ENCODE measurements at places on chromosomes 5 and 9.

- no peak for DNase-seq
Observed at GRCh38 chr5:32960340-32961058, 249.4 kb downstream of the NPR3 start.

DNA sequence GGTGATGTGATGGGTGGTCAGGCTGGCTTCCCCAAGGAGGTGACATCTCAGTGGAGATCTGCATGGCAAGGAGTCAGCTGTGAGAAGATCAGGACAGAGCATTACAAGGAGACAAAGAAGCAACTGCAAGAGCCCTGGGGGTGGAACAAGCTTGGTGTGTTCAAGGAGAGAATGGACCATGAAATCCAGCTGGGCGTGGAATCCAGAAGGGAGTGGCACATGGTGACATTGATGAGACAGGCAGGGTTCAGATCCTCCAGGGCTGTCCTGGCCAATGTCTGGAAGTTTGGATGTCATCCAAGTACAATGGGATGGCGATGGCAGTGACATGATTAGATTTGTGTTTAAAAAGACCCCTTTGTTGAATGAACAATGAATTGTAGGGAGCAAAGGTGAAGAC lies 175.6 kb downstream of the MACROH2A1 start:
- no peak for DNase-seq

DNA sequence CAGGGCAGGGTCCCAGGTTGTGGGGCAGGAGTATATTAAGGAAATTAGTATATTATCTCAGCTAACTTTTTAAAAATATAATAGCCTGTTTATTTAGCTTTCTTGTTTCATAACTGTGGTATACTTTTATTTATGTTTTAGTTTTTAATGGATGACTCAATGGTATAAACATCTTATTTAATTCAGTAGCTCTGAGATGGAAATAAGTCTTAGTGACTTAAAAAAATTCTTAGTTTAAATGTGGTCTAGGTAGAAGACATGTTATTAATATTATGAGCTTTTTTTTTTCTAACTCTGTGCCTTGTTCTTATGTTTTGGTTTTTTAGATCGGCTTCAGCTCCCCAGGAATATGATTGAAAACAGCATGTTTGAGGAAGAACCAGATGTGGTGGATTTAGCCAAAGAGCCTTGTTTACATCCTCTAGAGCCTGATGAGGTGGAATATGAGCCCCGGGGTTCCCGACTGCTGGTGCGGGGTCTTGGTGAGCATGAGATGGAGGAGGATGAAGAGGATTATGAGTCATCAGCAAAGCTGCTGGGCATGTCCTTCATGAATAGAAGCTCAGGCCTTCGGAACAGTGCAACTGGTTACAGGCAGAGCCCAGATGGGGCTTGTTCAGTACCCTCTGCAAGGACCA lies 43.1 kb downstream of the LNPEP start:
- DNase-seq: no peak

GRCh38 chr5:180370861-180371641 lies 17.9 kb upstream of the GFPT2 start:
- no peak for DNase-seq

DNA sequence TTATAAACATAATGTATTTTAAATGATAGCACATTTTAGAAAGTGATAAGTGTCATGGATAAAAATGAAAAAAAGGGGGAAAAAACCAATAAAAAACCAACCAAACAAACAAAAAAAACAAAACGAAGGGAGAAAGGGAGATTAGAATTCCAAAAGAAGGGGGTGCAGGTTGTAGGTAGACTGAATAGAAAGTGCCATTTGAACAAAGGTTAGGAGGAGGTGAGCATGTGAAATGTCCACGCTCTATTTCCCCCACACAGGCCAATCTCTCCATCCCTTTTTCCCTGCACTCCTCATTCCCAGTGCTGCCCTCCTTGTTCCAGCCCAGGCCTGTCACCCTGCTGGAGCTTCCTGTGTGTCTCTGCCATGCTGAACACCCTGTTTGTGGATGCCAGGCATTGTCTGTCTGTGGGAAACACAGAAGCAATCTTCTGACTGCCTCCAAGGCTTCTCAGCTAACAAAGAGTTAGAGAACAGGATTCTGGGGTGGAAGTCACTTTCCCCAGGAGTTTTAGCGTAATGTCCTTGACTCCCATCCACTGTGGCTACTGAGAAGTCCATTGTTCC lies 138.8 kb downstream of the ADAMTS16 start:
- no peak for DNase-seq

- no peak for DNase-seq
Observed at GRCh38 chr5:30581198-30581935, 612.1 kb upstream of the CDH6 start.

GRCh38 chr5:160802592-160802991 lies 49.4 kb downstream of the ATP10B start:
- no peak for DNase-seq

- no peak for DNase-seq
Observed at GRCh38 chr5:77080905-77081304, 6.2 kb downstream of the ZBED3 start.

- DNase-seq: no peak
Observed at GRCh38 chr5:145984072-145984471, 47.7 kb downstream of the SH3RF2 start.

- no peak for DNase-seq
Observed at GRCh38 chr5:129245489-129245888, 150.9 kb downstream of the ISOC1 start.

DNA sequence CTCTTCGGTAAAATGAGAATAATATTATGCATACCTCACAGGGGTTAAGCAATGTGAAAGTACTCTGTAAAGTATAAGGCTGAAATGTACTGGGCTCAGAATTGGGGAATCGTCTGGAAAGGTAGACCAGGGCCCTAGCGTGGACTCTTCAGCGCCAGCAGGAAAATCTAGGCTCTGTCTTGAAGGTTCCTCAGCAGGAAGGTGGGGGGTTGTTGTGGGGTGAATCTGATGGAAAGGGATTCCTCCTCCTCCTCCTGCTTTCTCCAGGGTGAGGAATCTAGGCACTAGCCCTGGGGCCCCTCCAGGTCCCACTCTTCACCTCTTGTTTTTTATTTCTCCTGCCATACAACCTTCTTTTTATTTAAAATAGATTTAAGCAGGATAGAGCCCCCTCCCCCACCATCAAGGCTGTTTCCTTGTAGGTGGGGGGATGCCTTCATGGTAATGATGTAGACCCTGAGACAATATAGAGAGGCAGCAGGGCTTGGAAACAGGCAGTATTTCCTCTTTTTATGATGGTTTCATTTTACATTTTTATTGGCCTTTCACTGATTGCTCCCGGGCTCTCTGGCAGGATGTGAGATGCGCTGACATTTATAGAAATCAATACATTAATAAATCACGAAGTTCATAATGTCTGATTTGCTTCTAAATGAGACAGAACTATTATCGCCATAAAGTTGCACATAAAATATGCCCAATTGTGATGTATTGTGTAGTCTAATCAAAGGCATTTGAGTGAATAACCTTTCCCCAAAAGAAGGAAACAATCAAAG lies 78.9 kb upstream of the GABRP start:
- DNase-seq: no peak

- DNase-seq: no peak
Observed at GRCh38 chr5:7881091-7881490, 12.1 kb downstream of the MTRR start.

DNA sequence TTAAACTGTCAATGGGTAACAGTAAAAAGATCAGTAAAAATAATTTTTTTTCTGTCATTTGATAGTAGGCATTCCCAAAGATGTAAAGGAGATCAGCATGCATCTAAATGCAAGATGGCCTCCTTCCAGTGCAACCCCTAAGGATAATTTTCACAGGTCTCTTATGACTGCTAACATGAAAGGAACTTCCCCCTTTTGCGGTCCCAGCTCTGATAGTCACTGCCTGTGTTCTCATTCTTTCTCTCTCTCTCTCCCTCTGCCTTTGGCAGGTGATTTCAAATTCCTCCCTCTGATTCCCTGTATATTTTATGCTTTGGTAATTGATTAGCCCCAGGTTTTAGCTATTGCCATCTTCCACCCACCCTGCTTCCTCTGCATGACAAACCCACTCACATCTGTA lies 8.9 kb downstream of the SPINK14 start:
- no peak for DNase-seq

GRCh38 chr9:128208946-128209669 lies 5.9 kb downstream of the DNM1 start:
- DNase-seq: no peak

- no peak for DNase-seq
Observed at GRCh38 chr9:14769230-14769571, 46.7 kb upstream of the CER1 start.

- no peak for DNase-seq
Observed at GRCh38 chr9:127099664-127100063, 22.8 kb downstream of the ANGPTL2 start.

DNA sequence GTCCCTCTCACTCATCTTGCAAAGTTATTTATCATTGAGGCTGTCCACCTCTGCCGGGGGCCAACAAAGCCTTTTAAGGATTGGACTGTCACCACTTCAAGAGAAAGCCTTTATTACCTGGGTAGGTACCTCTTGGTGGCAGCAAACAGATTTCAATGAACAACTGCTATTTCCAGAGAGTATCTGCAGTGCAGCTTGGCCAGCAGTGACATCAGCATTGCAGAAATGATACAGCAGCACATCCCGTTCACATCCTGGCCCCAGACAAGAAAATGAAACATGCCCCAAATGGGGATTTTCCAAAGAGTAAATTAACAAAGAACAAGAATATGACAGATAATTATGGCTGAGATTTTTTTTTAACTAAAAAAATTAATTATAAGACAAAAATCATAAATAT lies 2.3 kb upstream of the SPATA6L start:
- no peak for DNase-seq

DNA sequence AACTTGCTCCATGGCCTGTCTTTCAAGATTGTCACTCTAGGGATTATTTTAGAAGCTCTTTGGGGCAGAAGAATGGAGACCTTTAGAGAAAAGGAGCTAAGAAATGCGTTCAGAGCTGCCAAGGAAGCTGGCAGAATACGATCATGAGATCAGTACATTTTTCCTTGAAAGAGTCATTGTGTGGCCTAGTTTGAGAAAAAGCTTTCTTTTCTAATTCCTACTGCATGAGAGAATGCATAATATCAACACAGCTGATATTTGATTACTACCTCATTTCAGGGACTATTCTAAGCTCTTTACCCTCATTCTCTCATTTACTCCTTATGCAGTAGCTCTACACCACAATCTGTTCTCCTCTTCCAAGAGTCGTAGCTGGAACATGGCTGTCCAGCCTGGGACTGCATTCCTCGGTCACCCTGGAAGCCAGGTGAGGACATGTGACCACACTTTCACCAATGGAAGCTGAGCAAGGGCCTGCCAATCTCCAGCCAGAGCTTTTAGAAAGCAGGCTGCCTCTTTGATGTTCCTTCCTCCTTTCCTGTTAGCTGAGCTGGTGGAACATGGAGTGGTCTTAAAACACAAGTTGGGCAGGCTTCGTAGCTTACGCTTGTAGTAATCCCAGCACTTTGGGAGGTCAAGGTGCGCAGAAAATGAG lies 99.3 kb upstream of the LHFPL2 start:
- DNase-seq: no peak

GRCh38 chr9:88364706-88365105 lies 23.5 kb upstream of the SPIN1 start:
- no peak for DNase-seq

DNA sequence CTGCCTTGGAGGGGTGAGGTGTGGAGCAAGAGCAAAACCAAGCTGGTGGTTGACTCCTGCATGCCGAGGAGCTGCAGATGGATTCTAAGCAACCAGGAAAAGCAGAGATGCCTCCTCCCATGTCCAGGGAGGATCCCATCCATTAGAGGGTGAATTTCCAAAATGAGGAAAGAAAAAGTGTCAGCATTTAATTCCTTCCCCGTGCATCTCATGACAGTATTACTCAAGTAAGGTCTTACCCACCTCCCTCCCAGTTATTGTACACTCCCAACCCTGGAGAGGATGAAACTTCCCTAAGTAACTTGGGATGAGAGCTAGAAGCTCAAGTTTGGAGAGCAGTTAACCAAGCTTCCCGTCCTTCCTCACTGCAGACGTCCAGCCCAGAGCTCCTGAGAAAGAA lies 19.9 kb downstream of the C9orf152 start:
- no peak for DNase-seq

DNA sequence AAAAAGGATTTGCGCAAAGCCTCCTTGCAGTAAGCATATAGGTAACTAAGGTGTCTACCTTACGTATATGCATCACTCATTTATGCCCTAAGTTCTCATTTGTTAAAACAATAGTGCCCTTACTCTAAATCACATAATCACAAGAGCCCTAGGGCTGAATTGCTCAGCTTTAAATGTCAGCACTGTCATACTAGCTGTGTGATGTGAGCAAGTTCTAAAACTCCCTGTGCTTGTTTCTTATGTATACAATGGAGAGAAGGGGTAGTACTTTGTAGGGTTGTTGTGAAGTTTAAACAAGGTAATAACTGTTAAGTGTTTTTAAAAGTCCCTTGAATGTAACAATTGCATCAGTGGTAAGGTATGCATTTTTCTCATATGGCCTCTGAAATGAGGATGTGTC lies 169.5 kb upstream of the DMRT1 start:
- DNase-seq: no peak

GRCh38 chr9:98149422-98149821 lies 30.4 kb upstream of the TRIM14 start:
- DNase-seq: no peak

- DNase-seq: no peak
Observed at GRCh38 chr5:14560091-14560595, 21.4 kb upstream of the OTULINL start.

- no peak for DNase-seq
Observed at GRCh38 chr5:69170495-69170894, 3.5 kb downstream of the CCNB1 start.

- DNase-seq: no peak
Observed at GRCh38 chr9:114852050-114852594, 46.3 kb upstream of the TNFSF15 start.

- DNase-seq: peak; percentile 30
Observed at GRCh38 chr9:133184971-133185370, 21.3 kb upstream of the GBGT1 start.

DNA sequence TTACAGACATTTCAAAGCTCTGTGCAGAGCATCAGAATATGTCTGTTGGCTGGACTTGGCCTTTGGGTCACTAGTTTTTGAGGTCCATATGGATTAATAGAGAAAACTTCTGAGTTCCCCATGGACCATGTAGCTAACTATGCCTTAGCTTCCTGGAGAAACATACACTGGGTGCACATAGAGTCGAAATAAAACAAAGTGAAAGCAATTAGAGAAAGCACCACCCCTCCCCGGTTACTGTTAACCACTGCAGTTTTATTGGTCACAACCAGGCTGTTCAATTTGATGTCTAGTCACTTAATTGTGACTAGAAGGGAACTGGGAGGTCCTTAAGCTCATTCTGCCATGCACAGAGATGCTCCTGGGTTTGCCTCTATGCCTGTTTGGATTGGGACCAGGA lies 4.2 kb downstream of the FAM240B start:
- no peak for DNase-seq

DNA sequence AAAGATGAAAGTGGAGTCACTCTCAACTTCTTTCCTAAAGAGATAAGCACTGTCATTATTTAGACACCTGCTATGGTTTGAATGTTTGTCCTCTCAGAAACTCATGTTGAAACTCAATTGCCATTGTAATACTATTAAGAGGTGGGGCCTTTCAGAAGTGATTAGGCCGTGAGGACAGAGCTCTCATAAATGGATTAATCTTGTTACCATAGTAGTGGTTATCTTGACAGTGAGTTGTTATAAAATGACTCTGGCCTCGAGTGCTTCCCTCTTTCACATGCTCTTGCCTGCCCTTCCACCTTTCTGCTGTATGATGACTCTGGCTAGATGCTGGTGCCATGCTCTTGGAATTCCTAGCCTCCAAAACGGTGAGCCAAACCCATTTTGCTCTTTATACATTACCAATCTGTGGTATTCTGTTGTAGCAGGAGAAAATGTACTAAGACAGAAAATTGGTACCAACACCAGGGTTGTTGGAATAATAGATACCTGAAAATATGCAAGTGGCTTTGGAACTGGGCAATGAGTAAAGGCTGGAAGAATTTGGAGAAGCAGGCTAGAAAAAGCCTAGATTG lies 38.0 kb downstream of the GDA start:
- no peak for DNase-seq

All from GM13977 (cell line).